Activated naive CD8-positive, alpha-beta T cell treated with anti-CD3 and anti-CD28 coated beads, Interleukin-2, amount 50 U/mL, for 24 hours (primary cell): ENCODE measurements at places on chromosomes 7 and 10.

GRCh38 chr7:73522105-73522872 is at the start of gene BAZ1B:
Gene BAZ1B, minus strand, starts transcription at chr7:73522293. Its CDS starts 360 bp downstream, at chr7:73521933.
- peak; percentile 97 for DNase-seq

DNA sequence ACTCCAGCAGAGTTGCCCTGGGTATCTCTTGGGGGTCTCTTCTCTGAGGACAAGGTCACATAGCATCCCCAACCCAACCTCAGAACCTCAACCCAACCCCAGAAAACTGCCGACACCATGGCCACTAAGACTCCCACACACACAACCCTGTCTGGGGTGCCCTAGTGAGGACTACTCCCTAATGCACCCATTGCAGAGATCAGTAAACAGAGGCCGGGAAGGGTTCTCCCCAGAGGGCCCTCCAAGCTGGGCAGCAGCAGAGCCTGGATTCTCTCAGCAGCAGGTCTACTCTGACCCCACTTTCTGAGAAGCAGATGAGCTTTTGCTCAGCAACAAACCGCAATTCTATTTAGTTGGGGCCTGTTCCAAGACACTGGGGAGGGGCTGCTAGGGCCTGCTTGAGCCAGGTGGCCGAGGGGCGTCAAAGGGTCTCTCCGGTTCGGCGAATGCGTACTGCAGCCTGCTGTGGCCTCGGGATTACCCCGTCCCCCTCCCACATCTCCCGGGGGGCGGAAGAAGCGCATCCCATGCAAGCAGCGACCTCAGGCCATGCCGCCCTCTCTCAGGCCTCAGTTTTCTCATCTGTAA is 828 bp downstream of the OGDHL start:
- no peak for DNase-seq

DNA sequence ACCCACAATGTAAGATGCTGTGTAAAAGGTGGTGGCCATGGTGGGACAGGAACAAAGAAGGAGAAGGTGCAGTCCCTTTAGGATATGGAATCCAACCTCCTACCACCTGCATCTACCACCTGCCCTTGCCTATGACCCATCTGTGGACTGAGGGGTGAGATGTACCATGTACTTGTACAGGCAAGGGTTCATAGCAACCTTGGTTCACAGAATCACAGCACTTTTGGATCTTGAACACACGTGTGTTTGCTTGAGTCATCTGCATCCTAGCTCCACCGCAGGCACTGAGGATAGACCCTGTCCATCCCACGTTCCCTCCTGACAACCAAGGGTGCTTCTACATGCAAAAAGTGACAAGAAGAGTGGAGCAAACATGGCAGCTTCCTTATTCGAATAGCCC is 162.3 kb downstream of the GFRA1 start:
- DNase-seq: no peak

DNA sequence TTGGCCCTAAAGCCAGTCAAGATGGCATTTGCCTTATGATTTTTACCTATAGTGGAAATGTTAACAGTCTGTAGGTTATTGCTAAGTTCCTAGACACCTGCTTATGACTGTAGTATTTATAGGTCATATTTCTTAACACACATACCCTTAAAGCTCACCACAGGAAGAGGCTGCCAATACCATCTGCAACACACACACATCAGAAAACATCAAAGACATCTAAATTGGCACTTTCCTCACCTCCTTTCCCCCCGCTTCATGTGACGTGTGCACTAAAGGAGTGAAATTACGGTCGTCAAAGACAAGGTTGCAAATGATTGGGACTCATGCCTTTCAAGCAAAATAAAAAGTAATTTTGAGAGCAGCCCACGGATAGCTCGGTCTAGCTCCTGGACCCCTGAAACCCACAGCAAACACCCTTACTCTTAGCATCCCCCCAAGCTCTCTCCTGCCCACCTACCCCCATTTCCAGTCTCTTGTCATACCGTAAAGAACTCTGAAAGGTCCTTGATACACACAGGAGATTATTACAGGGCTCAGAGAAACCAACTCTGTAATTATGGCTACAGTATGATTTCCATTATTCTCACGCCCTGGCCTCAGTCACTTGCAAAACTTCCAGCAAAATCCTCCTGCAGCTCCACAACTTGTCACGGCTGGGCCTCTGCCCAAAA is 90.5 kb downstream of the PLXNA4 start:
- peak; percentile 23 for DNase-seq

GRCh38 chr10:6142644-6143043 is 53.8 kb downstream of the RBM17 start:
- DNase-seq: no peak

GRCh38 chr10:12191715-12192114 is 4.0 kb downstream of the NUDT5 start:
- no peak for DNase-seq

- DNase-seq: no peak
Measured at GRCh38 chr7:107684947-107685463, 24.4 kb downstream of the SLC26A4 start.
